ENCODE measurements at places on chromosomes 1 and 21.
A peak's percentile ranks its signal among the peaks of the same experiment; 100 is the strongest.

GRCh38 chr1:94590203-94591137 is 48.9 kb upstream of the F3 start:
- no peak for DNase-seq

GRCh38 chr1:119012383-119012782 is 24.2 kb upstream of the TBX15 start:
- no peak for DNase-seq

DNA sequence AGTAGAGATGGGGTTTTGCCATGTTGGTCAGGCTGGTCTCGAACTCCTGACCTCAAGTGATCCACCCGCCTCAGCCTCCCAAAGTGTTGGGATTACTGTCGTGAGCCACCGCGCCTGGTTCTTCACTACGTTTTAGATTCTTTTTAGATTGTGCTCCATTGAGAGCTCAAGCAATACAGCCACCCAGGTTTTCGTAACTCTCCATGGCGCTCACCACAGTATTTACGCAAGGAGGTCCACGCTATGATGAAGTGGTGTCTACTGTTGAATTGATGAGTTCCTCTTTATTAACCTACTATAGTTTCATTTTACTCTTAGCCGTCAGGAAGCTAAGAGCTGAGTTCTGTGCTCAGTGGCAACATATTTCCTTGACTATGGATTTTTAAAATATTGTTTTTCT is 1.8 kb upstream of the KIF1B start:
- DNase-seq = no peak

DNA sequence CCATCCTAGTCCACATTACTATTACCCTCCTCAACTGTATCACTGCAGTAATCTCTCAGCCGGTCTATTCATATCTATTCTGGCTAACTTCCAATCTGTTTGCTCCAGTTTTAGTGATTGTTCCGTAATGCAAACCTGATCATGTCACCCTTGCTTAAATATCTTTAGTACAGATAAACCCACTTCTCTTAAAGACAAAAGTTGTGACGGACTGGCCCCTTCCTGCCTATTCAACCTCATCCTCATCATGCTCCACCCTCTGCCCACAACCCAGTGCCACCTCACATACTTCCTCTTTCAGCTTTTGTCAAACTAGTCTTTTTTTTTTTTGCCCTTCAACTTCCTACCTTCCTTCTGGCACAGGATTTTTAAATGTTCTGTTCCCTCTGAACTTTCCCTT is 2.8 kb upstream of the C1orf162 start:
- DNase-seq = peak; percentile 65

DNA sequence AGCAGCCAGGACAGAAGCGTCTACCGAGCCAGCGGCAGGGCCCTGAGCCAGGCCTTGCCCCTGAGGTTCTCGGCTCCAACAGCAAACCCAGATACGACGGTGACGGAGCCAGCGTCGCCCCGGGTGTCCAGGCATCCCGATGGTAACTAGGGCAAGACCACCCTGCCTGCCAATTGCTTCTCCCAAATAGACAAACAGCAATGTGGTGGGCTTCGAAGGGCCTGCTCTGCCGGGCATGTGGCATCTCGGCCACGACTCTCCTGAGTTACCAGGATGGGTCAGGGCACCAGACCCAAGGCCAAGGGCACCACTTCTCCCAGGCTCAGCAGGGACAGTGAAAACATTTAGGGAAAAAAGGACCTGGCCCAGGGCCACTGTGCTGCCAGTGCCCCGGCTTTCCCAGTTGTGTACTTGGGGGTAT is 3.2 kb upstream of the ACTRT2 start:
- DNase-seq = no peak

DNA sequence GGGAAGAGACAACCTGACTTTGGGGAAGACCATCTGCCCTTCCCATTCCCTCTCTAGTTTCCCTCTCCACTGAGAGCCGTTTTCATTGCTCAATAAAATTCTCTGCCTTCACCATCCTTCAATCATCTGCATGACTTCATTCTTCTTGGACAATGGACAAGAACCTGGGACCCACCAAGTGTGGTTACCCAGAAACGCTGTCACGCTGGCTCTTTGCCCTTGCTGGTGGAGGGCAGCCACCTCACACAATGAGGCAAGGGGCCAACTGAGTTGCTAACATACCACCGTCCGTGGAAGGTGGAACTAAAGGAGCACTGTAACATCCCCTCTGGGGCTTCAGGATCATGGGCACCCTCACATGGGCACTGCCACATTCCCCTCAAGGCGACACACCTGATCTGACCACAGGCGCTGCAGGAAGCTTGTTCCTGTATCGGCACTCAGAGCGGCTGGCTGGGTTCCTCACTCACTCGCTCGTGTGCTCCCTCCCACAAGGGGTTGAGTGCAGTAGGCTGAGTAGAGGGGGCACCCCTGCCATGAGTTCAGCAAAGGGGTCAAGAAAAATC is 652.4 kb downstream of the PLPP3 start:
- DNase-seq = no peak

DNA sequence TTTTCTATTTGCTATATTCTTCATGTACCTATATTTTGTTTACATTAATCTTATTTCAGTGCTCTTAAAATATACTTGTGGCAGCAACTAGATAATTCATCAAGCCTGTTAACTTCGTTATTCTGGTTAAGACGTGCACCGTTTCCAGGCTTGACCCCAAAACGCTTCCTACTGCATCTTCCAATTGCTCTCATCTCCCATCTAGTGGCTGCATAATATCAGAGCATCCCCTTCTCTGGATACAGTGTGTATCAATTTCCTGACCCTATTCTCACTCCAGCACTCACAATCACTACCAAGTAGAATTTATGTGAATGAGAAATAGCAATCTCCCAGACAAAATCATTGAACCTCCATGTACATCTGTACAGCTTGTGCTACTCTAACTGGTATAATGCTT is 1280.3 kb upstream of the B3GALT2 start:
- DNase-seq = no peak

GRCh38 chr1:32392325-32392724 is 1.9 kb downstream of the BSDC1 start:
- DNase-seq = no peak

GRCh38 chr1:222583079-222583478 is 6.7 kb downstream of the TAF1A start:
- no peak for DNase-seq

DNA sequence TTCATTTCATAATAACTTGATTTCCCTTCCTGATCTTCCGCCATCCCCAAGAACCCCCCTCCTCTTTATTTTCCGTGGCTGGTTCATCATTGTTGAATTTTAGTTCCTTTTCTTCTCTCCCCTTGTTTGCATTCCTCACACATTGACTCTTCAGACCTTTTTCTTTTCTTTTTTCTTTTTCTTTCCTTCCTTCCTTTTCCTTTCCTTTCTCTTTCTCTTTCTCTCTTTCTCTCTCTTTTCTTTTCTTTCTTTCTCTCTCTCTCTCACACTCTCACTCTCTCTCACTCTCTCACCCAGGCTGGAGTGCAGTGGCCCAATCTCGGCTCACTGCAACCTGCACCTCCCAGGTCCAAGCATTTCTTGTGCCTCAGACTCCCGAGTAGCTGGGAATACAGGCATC is 231.3 kb downstream of the FMN2 start:
- no peak for DNase-seq

DNA sequence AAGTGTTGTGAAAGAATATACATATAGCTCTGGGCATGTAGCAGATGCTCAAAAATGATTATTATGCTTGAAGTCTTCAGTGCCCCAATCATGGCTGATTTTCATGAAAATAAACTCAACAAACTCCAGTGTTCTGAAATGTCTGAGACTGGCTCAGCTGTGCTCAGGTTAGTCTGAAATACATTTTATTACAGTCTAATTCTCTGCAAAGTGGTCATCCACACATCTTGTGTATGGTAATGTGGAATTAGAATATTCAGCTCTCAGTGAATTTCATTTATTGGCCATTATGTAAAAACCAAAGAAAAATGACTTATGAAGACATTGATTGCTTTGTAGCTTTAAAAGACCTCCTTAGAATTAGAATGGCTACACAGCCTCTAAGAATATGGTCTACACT is 109.9 kb downstream of the DISC1 start:
- DNase-seq = no peak

- DNase-seq = no peak
These were observed 80.8 kb upstream of the SLC2A1 start for GRCh38 chr1:43039228-43040055.

DNA sequence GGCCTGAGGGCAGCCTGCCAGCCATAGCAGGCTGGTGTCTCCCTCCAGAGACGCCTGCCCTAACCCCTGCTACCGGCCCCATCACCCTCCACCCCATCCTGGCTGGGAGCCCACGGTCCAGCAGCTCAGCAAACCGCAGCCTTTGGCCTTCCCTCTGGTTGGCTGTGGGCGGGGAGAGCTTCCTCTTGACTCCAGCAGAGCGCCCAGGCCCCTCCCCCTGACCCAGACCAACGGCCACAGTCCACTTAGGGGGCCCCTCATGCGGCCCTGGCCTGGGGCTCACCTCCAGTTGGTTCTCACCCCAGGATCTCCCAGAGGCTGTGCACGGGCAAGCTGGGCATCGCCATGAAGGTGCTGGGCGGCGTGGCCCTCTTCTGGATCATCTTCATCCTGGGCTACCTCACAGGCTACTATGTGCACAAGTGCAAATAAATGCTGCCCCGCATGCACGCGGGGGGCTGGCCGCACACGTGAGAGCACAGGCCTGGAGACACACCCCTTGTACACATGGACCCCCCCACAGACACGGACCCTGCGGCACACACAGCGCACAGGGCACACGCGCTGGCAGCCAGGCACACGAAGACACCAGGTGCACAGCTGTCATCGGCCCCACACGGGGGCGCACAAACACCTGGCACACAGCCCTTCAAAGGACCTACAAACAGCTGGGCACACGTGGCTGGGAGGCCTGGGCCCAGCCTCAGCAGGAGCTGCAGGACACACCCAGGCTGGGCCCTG is 3.1 kb downstream of the SMIM1 start:
- DNase-seq = peak; percentile 31

GRCh38 chr1:222694927-222695326 is 17.4 kb downstream of the AIDA start:
- DNase-seq = no peak

- no peak for DNase-seq
These were observed 958 bp downstream of the NFYC start for GRCh38 chr1:40692429-40692895.

DNA sequence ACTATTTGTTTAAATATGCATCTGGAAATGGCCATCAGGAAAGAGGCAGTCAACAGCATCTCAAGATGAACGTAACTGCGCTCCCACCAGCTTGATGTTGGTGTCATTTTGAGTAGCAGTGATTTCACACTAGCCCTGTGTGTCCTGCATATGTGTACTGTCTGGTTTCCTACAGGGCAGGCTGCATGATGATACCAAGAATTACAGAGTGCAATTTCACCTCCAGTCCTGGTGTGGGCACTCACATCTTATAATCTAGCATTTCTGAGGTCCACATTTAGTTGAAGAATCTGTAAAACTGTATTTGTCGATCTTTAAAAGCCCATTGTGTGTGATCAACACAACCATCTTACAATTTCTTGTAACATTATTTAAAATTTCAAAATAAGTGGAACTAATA is 336.4 kb downstream of the PAPPA2 start:
- DNase-seq = no peak

GRCh38 chr1:170487503-170487902 is 44.5 kb upstream of the GORAB start:
- DNase-seq = no peak

DNA sequence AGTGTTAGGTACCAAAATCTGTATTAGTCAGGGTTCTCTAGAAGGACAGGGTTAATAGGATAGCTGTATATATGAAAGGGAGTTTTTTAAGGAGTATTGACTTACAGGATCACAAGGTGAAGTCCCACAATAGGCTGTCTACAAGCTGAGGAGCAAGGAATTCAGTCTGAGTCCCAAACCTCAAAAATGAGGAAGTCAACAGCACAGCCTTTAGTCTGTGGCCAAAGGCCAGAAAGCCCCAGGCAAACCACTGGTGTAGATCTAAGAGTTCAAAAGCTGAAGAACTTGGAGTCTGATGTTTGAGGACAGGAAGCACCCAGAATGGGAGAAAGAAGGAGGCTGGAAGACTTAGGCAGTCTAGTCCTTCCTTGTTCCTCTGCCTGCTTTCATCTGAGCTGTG is 487.5 kb upstream of the CHRM3 start:
- DNase-seq = no peak

- no peak for DNase-seq
These were observed 40.1 kb downstream of the SLC2A7 start for GRCh38 chr1:8985915-8986813.

DNA sequence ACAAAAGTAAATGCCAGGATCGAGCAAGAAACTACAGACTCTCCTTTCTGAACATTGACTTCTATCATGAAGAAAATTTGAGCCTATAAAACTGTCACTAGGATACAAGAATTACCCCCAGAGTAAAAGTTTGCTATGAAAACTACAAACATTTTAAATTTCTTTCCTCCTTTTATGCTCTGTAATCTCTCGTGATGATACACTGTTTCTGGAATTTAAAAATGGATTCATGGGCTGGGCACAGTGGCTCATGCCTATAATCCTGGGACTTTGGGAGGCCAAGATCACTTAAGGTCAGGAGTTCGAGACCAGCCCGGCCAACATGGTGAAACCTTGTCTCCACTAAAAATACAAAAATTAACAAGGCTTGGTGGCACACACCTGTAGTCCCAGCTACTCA is 181.3 kb downstream of the ZNF281 start:
- no peak for DNase-seq

DNA sequence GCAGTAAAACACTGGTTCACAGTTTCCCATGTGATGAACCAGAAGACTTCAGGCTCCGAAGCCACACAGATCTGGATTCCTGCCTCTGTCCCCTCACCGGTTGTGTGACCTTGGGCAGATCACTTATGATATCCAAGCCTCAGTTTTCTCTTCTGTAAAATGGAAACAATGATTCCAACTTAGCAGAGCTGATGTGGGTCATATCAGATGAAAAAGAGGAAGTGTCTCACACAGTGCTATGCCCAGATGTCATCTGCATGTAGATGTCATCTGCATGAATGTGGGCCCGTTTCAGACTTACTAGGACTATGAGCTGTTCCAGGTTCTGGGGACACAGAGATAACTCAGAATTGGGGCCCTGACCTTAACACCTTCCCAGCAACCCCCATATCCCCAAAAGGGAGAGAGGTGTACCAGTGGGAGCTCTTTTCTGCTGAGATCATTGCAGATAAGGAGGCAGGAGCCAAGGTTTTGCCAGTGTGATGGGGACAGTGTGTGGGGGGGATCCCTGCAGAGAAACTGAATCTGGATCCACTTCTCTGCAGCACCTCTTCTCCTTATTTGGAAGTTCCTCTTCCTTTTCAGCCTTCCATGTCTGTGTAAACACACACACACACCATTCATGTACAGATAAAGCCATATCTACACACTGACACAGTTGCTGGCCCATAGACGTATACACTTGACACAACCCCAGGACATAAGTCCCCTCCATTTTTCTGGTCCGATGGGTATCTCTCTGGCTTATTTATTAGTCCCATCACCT is 5.0 kb upstream of the ADGRB2 start:
- no peak for DNase-seq

- no peak for DNase-seq
These were observed 29.7 kb downstream of the URB2 start for GRCh38 chr1:229655781-229656180.

- DNase-seq = no peak
These were observed 172.0 kb upstream of the KIAA0040 start for GRCh38 chr1:175364424-175365076.

Data from T follicular helper cell (primary cell).